ENCODE measurements at places on chromosomes 1 and 21.
A peak's percentile ranks its signal among the peaks of the same experiment; 100 is the strongest.

GRCh38 chr21:40967771-40968170 is 120.8 kb upstream of the DSCAM start:
- no peak for DNase-seq

DNA sequence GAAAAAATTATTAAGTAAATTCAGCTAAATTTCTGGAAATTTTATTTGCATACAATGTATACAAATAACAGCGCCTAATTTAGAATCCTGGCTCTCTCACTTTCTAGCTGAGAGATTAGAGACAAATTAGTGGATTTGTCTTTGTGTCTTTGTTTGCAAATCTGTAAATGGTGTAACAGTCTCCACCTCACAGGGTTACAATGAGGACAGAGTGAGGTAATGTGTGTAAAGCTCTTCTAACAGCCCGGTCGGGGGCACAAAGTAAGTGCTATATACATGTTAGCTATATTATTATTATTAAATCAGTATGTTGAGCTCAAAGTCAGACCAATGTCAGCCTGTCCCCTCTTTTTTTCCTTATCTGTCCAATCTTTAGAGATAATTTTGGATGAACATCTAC is 5.0 kb upstream of the ADAMTSL4 start:
- no peak for DNase-seq

GRCh38 chr1:24915816-24916602 is 14.1 kb downstream of the RUNX3 start:
- DNase-seq = no peak

DNA sequence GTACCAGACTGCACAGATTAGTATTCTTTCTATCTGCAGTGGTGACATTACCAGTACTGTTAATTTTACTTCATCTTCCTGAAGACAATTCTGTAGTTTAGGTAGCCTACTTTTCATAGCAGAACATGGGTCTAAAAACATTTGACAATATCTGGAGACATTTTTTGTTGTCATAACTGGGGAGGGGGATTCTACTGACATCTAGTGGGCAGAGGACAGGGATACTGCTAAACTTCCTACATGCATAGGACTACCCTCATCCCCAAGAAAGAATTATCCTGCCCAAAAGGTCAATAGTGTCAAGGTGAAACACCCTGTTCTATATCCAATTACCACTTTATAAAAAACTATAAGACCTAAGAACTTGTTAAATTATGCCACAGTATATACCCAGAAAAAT is 3.4 kb upstream of the ARHGAP29 start:
- DNase-seq = no peak

DNA sequence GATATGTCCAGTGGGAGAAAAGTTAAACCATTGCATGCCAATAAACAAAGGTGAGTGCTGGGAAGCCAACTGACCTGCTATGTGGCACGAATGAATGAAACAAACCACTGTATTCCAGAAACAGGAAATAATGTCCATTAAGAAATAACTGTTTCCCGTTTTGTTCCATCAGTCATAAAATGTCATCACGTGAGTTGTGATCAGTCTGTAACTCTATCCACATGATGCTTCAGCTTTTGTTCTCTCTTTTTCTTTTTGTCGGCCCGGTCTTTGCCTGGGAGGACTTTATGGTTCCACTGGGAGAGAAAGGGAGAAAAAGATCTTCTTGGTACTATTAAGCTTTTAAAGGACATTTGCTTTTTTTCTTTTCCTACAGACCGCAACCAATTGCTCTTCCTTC is 179.9 kb downstream of the TGFB2 start:
- DNase-seq = no peak

DNA sequence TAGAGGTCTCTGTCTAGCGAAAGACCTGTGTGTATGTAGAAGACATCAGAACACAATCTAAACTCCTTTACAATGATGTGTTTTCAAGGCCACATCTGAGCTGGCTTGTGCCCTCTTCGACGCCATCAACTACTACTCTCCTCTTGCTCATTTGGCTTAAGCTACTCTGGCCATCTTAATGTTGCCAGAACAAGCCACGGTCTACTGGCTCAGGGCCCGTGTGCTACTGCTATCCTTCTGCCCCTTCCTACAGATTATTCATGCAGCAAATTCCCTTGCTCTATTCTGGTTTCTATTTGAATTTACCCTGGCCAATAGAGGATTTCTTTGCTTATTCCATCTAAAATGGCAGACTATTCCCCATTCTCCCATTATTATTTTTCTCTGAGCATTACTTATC is 121.7 kb downstream of the ZZZ3 start:
- no peak for DNase-seq

- no peak for DNase-seq
Observed at GRCh38 chr1:2353551-2354438, 37.6 kb downstream of the MORN1 start.

GRCh38 chr1:219066631-219067349 is 106.9 kb upstream of the LYPLAL1 start:
- no peak for DNase-seq

DNA sequence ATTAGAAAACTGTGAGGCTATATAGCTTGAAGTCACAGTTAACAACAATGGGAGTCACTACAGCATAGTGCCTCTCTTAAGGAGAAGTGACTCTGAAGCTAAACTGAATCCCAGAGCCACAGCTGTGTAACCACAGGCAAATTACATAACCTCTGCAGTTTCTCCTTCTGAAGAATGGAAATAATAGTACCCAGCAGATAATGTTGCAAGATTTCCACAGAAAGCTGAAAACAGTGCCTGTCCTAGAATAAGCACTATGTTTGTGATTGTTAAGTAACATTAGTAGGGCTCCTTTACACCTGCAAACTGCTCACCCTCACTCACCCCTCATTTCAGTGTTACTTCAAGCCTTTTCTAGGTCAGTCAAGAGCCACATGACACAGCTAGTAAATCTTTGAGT is 886.7 kb downstream of the PLA2G4A start:
- no peak for DNase-seq

- DNase-seq = no peak
Observed at GRCh38 chr1:18110968-18111367, 3.4 kb downstream of the IGSF21 start.

DNA sequence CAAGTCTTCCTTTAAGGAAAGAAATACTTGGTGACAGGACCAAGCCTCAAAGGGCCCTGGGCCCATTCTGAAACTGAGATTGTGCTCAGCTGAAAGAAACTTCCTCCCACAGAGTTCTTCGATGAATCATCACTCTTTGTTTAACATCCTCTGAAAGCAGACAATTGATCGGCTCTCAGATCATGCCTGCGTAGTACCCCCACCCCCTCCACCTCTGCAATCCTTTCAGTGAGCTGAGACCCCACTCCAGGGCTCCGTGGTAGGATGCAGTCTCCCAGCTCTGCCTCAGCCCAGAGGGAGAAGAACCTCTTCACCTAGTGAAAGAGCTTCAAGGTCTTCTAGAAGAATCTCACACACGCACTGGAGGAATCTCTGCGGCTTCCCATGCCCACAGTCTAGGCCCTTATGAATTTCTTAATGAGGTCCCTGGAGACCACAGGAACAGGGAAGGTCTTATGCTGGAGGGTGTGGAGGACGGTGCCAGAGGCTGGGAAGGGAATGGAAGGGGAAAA is 104.9 kb upstream of the SOD1 start:
- no peak for DNase-seq

DNA sequence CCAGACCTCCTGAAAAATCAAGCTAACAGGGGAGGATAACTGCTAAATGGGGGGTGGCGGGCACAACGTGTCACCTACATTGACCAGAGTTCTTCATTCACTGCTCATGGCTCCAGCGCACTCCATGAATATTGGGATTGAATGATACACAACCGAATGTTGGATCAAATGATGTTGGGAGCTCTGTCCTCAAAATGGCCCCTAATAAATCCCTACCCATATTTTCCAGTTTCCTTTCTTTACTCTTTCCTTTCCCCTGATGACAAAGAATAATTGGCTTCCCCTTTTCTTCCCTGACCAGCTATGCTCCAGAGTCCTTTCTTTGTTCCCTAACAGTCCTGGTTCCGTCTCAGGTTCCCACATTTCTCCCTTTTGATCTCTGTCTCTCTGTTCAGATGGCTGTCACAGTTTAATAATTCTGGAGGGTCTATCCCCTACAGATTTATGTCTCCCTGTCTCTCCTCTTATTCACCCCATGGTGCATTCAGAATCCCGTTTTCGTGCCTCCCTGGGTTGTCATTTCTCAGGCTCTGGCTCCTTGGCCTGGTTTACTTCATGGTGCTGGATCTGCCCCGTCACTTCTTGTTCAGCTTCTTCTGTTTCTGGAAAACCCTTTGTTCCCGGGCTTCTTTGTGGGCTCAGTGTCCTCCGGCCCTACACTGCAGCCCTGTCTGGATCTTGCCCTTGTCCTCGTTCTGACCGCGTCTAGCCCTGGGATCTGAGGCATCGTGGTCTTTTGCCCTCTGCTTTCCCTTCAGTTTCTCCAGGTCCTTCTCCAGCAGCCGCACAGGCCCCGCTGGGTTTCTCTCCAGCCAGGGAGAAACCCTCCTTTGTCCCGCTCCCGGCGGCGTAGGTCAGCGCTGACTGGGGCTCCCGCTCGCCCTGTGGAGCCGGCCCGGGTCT is 78.3 kb downstream of the NDUFS5 start:
- no peak for DNase-seq

DNA sequence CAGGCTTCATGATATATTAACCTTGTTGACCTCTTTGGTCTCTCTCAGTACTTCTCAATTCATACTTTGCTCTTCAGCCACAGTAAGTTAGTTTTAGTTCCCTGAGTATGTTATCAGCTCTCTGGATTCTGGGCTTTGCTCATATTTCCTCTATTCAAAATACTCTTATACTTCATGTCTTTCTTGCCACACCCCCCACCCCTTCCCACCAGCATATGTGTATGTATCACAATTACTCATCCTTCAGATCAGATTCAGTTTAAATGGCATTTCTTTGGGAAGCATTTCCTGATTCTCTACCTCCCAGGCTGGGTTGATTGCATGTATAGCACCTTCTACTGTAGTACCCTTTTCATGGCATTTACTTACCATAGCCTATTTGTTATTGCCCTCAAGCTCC is 28.3 kb downstream of the SLC30A7 start:
- no peak for DNase-seq

DNA sequence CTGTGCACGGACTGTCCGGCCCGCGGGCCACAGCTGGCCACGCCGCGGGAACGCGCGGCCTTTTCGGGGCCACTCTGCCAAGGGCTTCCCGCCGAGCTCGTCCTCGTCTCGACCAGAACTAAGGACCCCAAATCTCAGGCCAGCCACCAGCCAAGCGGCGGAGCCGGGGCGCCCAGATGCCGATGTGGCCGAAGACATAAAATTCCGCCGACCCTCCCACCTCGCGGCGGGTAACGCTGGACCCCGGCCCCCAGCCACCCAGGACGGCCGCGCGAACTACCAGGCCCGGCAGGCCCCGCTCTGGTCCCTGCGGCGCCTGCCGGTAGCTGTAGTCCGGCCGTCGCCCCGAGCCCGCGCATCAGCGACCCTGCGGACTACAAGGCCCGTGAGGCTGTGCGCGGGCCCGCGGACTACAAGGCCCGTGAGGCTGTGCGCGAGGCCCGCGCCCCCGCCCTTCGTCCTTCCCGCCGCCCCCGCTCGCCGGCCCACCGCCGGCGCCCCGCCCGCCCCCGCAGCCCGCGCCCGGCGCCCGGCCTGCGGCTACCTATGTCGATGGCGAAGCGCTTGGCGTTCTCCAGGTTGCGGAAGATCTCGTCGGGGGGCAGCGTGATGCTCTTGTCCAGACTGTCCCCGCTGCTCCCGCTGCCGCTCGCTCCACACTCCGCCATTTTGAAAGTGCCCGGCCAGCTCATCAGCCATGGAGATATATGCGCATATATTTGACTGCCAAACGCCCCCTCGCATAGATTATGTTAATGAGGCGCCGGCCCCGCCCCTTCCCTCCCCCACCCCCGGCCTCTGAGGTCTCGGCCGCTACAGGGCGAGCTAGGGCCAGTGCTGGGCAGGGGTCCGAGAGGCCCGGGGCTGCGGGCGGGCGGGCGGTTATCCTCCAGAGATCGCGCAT is at the start of gene PANK4:
PANK4 (minus strand) TSS at position 677 of the 904 bp plus-strand sequence; CDS start at position 668, 9 bp downstream.
- DNase-seq = peak; percentile 85

- DNase-seq = no peak
Observed at GRCh38 chr1:108605633-108606032, 45.7 kb downstream of the EEIG2 start.

GRCh38 chr1:100629391-100629790 is 90.2 kb upstream of the VCAM1 start:
- DNase-seq = no peak

GRCh38 chr1:29679316-29679715 is 443.0 kb downstream of the PTPRU start:
- peak; percentile 7 for DNase-seq

DNA sequence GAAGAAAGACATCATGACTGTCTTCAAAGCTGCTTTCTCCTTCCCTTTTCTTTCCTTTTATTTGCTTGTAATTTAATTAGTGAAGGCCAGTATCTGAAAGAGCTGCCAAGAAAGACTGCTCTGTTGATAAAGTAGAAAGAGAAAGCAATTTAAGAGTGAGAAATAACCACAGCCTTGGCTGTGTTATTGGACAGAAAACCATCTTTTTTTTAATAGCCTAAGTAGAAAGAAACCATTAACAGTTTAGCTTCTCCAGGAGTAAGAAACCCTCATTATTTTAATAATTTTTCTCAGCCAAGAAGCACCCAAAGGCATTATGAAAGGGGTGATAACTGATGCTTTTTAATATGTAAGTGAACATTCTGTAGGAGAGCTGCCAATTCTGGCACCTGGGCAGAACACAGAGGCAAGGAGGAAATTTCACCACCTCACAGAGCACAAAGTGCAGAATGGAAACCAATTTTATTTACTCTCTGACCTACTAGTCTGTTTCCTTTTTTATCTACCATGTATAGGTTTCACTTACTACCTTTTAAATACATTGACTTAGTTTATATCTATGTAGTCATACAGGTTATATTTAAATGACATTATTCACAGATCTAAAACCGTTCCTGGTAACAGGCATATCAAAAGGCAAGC is 703.2 kb downstream of the MRPL39 start:
- DNase-seq = no peak

- DNase-seq = no peak
Observed at GRCh38 chr1:61851849-61852669, 109.8 kb downstream of the PATJ start.

DNA sequence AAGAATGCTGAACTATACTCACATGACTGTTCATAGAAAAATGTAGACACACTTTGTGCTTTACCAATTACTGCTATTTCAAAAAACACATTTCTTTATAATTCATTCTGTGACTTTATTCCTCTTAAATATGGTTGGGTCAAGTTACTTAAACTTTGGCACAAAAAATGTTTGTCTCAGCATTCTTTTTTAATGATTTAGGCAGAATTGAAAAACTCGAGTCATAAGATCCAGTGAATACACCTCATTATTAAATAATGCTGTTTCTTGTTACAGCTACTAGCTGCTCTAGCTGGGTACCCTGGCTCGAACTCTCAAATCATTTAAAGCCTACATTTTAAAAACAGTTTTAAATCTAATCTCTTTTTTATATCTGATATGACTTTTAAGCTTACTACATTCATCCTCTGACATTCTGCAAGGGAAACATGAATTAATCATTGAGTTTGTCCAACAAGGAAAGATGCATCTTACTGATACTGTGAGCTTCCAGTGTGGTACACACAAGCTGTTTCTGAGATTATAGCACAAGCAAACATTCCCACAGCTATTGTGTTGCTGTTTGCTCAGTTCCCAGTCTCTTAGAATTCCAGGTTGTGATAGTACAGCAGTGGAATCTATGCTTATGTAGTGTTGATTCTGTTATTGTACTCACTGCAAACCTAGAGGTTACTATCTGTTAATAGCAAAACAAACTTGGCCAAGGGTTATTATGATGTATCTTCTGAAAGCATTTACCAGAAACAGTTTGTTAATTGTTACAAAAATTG is 746.5 kb downstream of the USP25 start:
- no peak for DNase-seq
